RKO (cell line): ENCODE measurements at places on chromosomes 12 and 14.

DNA sequence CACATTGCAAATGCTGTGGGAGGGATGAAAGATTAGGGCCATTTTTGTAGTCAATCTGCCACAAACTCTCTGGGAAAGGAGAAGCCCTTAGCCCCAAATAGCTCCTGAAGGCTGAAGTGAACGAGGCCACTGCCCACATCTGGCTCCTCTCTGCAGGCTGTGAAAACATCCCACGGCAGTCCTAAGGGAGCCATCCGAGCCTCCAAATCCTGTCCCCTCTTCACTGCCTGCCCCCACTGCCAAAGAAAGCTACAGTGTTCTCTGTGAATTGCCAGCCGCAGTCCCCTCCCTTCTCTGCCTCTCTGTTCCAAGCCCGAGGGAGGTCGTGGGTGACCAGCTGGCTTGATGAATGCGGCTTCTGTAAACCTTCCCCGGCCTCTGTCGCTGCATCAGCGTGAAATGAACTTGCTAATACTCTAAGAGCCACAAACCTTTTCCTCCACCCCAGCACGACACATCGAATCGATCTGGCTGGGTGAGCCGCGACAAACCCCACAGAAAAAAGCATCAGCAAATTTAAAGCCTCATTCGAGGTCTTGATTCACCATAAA lies 180.7 kb upstream of the NRXN3 start:
- DNase-seq = no peak

- no peak for DNase-seq
Measured at GRCh38 chr12:79776111-79776510, 85.3 kb upstream of the PAWR start.

DNA sequence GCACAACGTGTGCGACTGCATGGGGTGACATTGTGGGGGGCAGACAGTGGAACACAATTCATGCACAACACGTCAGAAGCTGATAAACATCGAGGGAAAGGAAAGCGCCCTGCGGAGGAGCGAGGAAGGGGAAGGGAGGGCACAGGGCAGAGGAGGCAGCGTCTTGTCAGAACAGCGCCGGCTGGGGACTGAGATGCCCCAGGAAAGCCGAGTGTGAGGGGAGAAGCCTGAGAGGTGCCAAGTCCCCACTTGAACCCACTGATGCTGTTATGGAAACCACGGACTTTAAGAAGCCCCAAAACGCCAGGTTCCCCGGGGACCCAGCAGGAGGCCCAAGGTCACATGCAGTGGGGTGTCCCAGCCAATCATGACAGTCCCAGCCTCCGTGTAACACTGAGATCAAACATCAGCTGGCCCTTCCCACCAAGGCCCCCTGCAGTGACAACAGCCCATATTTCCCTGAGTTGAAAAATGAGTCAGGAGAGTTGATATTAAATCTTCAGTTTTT lies 70.0 kb downstream of the GALNT9 start:
- no peak for DNase-seq

- DNase-seq = no peak
Measured at GRCh38 chr14:99576304-99576703, 27.7 kb downstream of the CCDC85C start.

- no peak for DNase-seq
Measured at GRCh38 chr14:94113490-94113889, 3.0 kb downstream of the IFI27 start.

DNA sequence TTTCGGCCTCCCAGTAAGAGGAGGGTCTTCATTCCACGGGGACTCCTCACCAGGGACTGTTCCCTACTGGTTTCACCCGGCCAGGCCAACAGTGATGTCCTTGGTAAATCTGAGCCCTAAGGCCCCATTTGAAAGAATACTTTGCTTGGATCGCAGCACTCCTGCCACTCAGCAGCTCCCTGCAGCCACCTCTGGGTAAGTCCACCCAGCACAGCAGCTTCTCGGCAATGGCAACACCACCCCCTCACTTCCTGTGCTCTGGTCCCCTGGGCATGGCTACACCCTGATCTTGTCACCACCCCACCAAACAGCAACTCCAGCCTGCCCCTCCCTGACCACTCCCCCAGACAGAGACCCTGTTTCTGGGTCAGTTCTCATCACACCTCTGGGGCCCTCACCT lies 100.3 kb downstream of the SETD3 start:
- DNase-seq = no peak

GRCh38 chr14:101126731-101127130 lies 223.2 kb upstream of the RTL1 start:
- no peak for DNase-seq

DNA sequence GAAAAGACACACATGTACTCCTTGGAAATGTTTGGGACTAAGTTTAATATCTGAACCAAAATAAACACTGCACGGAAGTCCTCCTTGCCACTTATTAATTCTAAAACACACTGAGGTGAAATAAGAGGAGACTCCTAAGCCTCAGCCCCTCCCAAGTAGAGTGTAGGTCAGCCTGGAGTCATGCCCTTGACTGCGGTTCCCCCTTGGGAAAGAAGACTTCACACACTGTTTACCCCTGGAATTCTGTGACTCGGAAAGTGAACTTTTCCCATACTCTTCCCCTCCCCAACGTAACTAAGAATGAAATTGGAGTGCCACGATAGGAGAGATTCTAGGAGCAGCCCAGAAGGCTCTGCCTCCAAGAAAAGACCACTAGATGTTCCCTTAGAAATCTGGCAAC lies 8.6 kb upstream of the TFCP2 start:
- no peak for DNase-seq
